ENCODE measurements at places on chromosomes 3 and 15.

- DNase-seq = no peak
Measured at GRCh38 chr3:4398941-4399245, 68.2 kb downstream of the SUMF1 start.

- no peak for DNase-seq
Measured at GRCh38 chr15:38650936-38651327, 86.3 kb upstream of the RASGRP1 start.

DNA sequence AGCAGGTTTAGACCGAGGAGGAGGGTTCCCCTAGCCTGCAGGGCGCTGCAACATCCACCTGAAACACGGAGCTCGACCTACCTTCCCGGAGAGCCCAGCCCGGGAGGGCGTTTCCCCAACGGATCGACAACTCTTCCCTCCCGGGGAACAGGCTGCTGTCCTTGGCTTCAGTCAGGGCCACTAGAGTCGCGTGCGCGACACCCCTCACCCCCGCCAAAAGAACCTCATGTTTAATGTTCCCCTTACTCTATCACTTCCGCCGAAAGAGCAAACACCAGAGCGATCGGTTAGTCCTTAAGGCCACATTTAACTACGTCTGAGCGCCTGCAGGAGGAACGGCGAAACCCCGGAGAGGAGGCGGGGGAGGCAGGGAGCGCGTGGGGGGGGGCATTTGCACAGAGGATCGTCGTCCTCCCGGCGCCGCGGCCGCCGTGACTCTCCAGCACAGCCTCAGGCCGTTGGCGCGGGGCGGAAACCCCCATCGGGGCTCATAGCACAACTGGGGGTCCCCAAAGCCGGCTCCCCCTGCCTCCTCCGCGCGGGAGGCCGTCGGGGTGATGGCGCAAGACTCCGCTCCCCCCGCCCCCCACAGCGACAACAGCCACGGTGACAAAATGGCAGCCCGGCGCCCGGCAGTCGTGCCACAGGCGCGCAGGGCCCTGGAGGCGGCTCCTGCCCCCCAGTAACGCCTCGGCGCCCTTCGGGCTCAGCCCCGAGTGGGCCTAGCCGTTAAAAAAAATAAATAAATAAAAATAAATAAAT, 3.2 kb downstream of the ANP32A start:
- DNase-seq = peak; percentile 85

GRCh38 chr15:69394556-69395282, 19.4 kb upstream of the KIF23 start:
- DNase-seq = peak; percentile 88

DNA sequence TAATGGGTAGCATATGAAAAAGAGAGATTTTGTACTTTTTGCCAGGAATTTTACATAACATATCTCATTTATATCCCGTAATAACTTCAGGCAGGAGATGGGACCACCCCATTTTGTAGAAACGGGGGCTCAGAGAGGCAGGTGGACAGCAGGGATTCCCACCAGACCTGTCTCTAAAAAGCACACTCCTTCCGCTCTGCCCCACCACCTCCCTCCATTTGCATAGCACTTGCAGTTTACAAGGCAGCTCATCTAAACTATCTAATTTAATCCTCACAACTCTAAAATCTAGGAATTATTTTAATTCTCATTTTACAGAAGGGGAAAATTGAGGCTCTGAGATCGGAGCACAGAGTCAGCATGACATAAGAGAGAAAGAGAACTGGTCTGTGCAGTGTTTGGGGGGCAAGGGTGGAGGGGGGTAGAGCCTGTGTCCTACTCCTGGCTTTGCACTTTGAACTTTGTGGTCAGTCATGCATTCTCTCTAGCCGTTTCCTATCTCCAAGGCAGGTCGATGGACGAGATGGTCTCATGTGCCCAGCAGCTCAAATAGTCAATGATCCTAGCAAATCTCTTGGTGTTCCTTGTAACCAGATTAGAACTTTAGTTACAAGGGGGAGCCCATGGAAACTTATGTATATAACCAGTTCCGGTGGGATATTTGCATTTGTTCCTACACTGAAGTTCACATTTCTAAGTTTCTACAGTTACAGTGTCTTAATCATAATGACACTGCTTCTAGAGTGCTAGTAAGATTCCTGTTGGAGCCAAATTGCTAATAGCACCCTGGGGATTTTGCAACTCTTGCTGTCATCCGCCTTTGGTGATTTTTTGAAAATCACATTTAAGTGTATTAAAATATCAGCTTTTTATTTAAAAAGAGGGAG, 18.6 kb downstream of the CRYGS start:
- DNase-seq = no peak

GRCh38 chr3:155158346-155159037, 78.4 kb downstream of the MME start:
- no peak for DNase-seq

- DNase-seq = no peak
Measured at GRCh38 chr3:139794469-139795265, 116.9 kb upstream of the NMNAT3 start.

- no peak for DNase-seq
Measured at GRCh38 chr3:22228705-22229104, 477.7 kb upstream of the ZNF385D start.

DNA sequence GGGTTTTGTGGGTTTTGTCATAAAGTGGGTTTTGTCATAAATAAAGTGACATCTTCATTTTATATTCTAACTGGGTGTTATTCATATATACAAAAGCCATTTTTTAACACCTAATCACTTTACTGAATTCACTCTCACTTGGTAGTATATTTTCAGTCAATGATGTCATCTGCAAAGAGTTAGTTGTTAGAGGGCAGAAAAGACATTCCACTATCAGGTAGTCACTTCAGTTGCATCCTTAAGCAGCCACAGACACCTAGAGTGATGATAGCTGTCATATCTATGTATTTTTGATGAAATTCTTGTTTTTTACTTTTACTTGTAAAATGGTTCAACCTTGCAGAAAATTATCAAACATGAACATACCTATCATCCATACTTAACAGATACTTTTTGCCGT, 89.0 kb downstream of the DHX36 start:
- no peak for DNase-seq

DNA sequence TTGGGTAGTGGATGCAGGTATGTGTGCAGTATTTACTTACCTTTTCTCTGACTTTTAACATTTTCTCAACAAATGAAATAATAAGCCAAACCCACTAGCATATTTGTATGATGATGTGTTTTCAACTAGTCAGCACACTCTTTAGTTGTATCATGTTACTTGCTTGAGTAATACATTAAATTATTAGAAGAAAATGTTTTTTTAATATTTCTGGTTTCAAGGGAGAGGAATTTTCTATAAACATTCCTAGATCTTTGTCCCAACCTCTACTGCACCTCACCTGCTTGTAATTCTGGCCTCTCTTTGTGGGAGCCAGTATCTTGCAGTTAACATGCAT, 161.8 kb upstream of the CBLB start:
- DNase-seq = no peak
